ENCODE measurements at places on chromosomes 11 and 22.

- DNase-seq: no peak
Observed at GRCh38 chr11:47765086-47765485, 2.1 kb downstream of the FNBP4 start.

DNA sequence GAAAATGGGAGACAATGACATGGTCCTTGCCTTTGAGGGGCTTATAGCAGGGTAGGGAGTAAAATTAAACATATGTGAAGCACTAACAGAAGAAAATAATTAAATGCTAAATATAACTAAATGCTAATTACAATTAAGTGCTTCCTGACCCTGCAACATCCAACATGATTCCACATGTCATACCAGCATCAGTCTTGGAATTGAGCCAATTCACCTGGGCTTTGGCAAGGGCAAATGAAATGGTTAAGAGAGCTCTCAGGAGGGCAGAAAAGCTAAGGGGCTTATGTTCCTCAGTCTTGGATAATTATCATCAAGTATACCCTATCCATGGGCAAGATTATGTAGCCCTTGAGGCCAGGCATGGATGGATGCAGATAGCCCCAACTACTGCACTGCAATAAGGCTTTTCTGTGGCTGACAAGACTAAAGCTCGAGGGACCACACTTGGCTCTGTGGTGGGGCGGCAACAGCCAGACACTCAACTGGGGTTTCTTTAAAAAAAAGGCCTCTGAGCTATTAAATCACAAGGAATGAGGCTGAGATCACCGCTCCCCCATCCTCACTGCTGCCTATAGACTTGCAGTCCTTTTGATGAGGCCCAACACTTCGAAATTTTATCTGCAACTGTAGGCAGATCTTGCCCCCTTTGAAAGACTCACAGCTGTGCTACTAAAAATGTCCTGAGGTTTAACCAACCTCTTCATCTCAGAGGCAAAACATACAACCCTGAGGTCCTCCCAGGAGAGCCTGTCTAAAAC lies 39.0 kb downstream of the IL18BP start:
- no peak for DNase-seq

DNA sequence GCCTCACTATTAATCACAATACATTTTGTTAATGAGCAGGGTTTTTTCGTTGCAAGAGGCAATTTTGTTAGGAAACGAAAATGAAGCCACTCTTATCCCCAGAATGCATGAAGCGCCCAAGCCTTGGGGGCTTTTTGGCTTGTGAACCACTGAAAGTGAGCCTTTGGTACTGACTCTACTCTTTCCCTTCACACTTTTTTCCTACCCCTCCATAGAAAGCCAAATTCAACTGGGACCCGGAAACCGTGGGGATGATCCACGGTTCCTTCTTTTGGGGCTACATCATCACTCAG lies 4.8 kb downstream of the SLC17A6 start:
- no peak for DNase-seq

- DNase-seq: no peak
Observed at GRCh38 chr11:10275714-10276113, 18.3 kb downstream of the SBF2 start.

GRCh38 chr11:2887515-2888195 lies 2.1 kb upstream of the CDKN1C start:
- DNase-seq: no peak

DNA sequence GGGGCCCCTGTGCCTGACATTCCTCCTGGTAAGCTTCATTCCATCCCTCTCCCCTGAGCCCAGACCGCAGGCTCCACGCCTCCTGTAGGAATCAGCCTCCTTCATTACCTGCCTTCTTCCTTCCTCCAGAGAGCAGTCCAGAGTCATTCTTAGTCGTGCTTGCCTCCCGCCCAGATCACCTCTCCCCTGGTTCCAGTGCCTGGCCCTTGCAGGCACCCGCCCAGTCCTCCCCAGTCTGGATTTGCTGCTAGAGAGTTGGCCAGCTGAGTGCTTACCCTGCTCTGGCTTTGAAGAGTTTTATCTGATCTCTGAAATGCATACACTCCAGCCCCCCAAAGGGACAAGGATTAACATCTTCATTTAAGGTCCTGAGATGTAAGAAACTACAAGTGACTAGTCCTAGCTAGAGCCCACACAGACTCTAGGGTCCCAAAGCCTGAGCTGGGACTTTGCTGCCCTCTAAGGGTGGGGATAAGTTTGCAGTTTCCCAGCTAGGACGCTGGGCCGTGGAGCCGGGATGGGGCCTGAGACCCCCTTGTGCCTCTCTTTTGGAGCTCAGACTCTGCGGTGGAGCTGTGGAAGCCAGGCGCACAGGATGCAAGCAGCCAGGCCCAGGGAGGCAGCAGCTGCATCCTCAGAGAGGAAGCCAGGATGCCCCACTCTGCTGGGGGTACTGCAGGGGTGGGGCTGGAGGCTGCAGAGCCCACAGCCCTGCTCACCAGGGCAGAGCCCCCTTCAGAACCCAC lies 1.6 kb downstream of the NR1H3 start:
- DNase-seq: peak; percentile 30

DNA sequence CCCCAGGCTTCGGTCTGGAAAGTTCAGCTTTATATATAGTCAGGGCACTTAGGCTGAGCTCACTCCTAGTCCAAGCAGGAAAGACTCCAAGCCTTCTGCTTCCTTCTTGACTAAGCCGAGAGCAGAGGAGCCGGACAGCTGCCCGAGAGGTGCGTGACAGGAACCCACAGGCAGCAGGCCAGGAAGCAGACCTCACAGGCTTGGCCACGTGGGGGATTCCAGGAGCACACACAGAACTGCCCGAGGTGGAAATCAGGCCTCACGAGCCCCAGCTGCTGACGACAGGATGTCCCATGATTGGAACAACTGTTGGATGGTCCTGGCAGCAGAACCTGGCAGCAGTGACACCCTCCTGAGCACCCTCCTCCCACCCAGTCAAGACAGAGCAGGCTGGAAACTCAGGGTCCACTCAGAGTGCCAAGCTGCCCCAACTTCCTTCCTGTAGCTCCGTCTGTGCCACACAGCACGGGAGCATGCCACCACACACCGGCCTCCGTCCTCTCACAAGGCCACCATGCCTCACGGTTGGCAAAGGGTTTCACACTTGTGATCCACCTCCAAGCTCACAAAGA lies 5.4 kb downstream of the PLA2G6 start:
- peak; percentile 31 for DNase-seq

Data from stimulated activated CD4-positive, alpha-beta T cell treated with anti-CD3 and anti-CD28 coated beads, Interleukin-1b, Interleukin-23, amount 100 ng/mL, for 4 hours (primary cell).